ENCODE measurements at places on chromosomes 12 and 14.

- DNase-seq = no peak
Measured at GRCh38 chr12:65787056-65787865, 37.0 kb upstream of the HMGA2 start.

DNA sequence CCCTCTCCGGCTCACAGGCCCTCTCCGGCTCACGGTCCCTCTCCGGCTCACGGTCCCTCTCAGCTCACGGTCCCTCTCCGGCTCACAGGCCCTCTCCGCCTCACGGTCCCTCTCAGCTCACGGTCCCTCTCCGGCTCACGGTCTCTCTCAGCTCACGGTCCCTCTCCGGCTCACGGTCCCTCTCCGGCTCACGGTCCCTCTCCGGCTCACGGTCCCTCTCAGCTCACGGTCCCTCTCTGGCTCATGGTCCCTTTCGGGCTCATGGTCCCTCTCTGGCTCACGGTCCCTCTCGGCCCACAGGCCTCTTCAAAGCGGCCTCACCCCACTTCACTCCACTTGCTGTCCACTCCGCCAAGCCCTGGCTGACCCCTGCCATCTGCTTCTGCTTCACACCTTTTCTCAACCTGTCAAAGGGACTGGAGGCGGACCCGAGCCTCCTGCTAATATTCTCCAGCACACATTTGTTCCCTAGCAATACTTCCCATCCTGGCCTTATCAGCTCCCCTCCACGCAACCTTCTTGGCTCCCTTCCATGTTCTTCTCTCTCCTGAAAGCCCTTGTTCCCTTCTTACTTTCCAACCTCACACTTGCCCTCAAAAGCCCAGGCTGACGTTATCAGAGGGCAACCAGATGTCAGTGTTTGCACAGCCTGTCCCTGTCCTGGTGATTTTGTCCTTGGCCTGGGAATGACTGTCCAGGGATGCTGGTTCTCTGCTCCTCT lies 176.7 kb downstream of the CALM1 start:
- no peak for DNase-seq

DNA sequence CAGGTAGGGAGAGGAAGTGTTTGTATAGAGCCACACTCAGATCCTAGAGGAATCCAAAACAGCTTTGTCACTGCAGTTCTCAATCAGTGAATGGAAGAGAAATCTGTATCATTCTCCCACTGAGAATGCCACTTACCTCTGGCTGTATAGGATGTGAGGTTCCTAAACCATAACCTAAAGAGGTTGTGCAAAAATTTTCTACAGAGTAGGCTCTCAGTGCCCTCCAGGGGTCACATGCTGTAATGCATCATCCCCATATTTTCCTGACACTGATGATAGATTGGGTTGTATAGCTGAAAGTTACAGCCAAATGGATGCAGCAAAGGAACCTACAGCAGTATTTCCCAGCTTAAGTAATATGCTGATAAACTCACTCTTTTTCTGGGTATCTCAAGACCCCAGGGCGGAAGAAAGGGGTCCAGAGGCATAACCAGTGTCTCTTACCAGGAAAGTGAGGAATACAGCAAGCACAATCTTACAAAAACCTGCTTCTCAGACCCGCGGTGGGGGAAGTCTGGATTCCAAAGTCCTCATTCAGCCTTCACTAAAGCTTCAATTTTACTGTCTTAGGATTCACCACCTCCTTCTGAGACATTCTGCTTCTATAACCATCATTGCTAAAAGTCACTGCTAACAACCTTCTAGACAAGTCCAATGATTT lies 3.8 kb downstream of the BCDIN3D start:
- DNase-seq = no peak

- DNase-seq = no peak
Measured at GRCh38 chr14:29102266-29102665, 335.7 kb downstream of the FOXG1 start.

GRCh38 chr14:62062645-62063044 lies 300.4 kb downstream of the SNAPC1 start:
- no peak for DNase-seq
